ENCODE measurements at places on chromosomes 3 and 15. TPM values are rescaled to one million over a fixed set of nuclear protein-coding genes. Genes with fewer than 3 reads are reported as not detected.

Gene GOLGA8T
- not detected for polyA plus RNA-seq

Gene C3orf85
- polyA plus RNA-seq: not detected

Gene INSYN1
- polyA plus RNA-seq: 0.49 TPM

Gene CIDEC
- polyA plus RNA-seq: not detected

Gene ANKRD34C
- polyA plus RNA-seq: not detected

Gene SLC27A2
- not detected for polyA plus RNA-seq

Gene UNC13C
- polyA plus RNA-seq: not detected

Gene DNAJA4
- polyA plus RNA-seq: 0.32 TPM

Gene TUSC7
- polyA plus RNA-seq: not detected

Gene CASR
- polyA plus RNA-seq: not detected

Gene GXYLT2
- 4.8 TPM for polyA plus RNA-seq

Gene ELP6
- 49.4 TPM for polyA plus RNA-seq

Gene ZNF660
- polyA plus RNA-seq: 0.59 TPM

Gene PLCB2
- polyA plus RNA-seq: 0.87 TPM

Gene ZNF620
- 0.48 TPM for polyA plus RNA-seq

Gene GREM1
- 852 TPM for polyA plus RNA-seq

Gene ADAMTSL3
- polyA plus RNA-seq: not detected

Gene FOXP1
- polyA plus RNA-seq: 43.3 TPM

Gene ADAM10
- polyA plus RNA-seq: 90.4 TPM

Gene DMXL2
- 6.9 TPM for polyA plus RNA-seq

Gene PIGB
- 9.2 TPM for polyA plus RNA-seq

Gene PLA2G4D
- not detected for polyA plus RNA-seq

Gene ISLR2
- polyA plus RNA-seq: not detected

Gene EPB42
- not detected for polyA plus RNA-seq

Gene ADCY5
- polyA plus RNA-seq: 0.14 TPM

Gene MB21D2
- polyA plus RNA-seq: 14.6 TPM

Gene CD96
- polyA plus RNA-seq: 0.05 TPM

Gene TSC22D2
- 20.5 TPM for polyA plus RNA-seq

Gene KCNAB1
- 0.13 TPM for polyA plus RNA-seq

Gene NAA50
- 42.4 TPM for polyA plus RNA-seq

Gene MUC20
- polyA plus RNA-seq: 0.12 TPM

Gene RTP3
- 0.26 TPM for polyA plus RNA-seq

Measured in IMR-90 (cell line).